ENCODE measurements at places on chromosomes 4 and X.

DNA sequence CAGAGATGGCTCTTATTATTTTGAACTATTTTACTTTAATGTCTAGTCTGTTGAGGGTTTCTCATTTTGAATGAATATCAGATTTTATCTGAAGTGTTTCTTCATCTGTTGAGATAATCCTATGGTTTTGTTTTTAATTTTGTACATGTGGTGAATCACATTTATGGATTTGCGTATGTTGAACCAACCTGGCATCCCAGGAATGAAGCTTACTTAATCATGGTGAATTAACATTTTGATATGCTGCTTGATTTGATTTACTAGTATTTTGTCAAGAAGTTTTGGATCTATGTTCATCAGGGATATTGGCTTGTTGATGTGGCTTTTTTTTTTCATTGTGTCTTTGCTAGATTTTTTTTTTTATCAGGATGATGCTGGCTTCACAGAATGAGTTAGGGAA, 2390.9 kb downstream of the PCDH7 start:
- no peak for DNase-seq

- DNase-seq, result no peak
Measured at GRCh38 chrX:136271300-136271699, 20.1 kb upstream of the MAP7D3 start.

DNA sequence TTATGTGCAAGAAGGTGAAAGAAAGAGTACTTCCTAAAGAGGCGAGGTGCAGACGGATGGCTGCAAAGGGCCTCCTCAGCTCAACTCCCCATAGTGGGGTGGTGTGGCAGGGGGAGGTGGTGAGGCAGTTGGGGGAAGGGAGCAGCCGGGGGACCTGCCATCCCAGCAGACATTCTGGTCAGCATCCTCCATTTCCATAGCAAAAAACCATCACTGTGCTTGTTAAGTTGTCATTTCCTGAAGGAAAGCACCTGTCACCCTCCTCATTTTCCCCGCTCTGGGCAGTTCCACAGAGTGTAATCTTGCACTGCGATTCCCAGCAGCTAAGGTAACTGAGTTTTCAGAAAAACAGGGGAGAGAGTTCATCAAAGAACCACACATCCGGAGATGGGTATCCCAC, 51.5 kb downstream of the TSPAN5 start:
- no peak for DNase-seq

- no peak for DNase-seq
Measured at GRCh38 chr4:62474802-62475201, 1274.7 kb downstream of the ADGRL3 start.

DNA sequence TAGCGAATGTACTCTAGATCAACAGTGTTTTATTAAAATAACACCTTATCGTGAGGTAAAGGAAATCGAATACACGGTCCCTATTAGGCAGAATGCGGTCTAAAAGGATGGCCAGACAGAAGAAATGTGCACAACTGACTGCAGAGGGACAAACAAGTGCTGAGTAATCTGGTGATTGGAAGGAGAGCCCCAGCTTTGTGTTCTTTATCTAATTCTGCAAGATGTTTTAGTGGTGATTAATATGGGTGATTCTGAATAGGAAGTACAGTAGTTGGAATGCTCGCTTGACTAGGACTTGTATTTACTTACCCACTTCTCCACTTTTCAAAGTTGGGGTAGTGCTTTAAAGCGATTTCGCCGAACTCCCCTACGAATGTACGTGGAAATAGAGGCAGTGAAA, 1.2 kb downstream of the WDR44 start:
- DNase-seq, result no peak

GRCh38 chrX:46325312-46325877, 219.8 kb downstream of the ZNF674 start:
- DNase-seq, result peak; percentile 4

- DNase-seq, result no peak
Measured at GRCh38 chrX:24305905-24306304, 8.0 kb downstream of the SUPT20HL2 start.

DNA sequence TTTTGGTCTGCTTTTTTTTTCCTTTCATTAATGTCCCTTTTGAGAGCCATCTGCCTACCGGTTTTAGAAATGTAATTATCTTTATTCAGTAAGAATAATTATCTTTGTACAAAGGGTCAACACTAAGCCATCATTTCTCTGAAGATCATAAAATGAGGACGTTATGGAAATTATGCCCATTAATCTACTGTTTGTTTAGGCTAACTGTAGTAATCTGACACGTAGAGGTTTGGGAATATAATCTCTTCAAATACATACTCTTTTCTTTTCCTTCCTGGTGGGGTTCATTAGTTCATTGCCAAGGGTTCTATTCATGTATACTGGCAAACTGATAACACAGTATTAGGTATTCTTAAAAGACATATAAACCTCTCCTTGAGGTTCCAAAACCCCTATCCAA, 3.8 kb upstream of the HSD17B13 start:
- DNase-seq, result no peak
